ENCODE measurements at places on chromosomes 12 and 14.

DNA sequence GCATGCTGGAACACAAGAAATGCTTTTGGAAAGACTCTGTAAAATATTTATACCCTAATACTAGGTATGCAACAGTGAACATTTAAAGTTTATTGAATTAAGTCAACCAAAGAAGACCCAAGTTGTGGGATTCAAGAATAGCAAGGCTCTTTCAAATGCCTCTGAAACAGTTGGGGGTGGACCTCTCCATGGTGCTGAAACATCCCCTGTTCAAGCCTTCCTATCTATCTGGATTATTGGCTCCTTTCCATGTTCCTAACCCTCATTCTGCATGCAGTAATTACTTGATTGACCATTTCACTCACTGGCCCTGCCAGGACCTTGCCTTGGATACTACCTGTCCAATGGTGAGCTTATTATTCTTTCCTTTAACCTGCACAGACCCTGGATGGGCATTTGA, 349.7 kb downstream of the NRXN3 start:
- no peak for DNase-seq

DNA sequence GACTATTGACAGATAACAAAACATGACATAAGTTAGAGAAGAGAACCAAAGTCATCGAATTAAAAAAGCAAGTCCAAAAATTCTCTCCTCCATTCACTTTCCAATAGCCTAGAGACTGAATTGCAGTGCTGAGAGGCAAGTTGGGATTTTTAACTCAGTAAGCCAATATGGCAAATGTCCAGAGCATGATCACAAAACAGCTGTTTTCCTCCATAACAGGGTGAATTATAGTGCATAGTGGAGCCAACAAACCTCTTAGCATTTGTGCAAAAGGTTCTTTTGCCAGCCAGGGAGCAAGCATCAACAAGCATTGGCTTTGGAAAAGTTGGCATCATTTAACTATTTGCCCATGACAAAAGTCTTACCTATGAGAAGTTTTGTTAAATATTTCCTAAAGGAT, 458.8 kb upstream of the NOVA1 start:
- DNase-seq = no peak

DNA sequence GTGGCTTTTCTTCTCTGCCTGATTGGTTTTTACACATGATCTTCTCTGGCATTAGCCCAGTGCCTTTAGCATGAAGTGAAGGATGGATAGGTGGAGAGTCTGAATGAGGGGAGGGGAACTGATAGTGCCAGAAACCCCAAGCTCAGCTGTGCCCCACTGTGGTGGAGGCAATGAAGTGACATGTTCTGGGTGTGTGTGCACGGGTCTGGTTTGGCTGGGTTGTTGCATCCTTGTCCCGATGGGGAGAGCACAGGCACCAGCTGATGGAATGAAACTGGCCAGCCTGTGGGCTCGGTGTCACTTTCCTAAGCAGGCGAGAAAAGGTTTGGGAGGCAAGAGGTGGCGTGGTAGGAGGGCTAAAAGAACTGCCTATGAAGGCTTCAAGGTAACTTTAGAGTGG, 65.3 kb downstream of the CACNA1C start:
- no peak for DNase-seq

DNA sequence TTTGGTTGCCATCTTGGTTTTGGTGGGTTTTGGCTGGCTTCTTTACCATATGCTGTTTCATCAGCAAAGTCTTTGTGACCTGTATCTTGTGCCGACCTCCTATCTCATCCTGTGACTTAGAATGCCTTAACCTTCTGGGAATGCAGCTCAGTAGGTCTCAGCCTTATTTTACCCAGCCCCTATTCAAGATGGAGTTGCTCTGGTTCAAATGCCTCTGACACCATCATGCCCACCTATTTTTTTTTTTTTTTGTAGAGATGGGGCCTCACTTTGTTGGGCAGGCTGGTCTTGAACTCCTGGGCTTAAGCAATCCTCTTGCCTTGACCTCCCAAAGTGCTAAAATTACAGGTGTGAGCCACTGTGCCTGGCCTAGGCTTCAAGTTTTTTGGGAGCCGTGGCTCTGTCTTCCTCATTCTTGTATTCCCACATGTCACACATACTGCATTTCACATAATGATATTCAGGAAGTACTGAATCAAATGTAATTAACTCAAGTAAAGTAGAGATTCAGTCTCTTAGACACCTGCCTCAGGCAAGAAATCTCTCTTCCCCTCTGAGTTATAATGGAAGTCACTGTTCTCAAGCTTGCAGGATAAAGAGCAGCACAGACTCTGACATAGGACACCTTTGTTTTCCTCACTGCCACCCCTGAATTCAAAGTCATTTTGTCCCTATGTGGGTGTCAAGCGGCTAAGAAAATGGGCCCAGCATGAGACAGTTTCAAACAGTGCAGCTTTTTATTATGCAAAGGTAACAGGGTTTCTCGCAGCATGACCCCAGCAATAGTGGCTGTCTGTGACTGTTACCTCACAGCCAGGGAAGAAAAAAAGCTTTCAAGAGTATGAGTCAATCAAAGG, 159.0 kb downstream of the PTPN11 start:
- no peak for DNase-seq

- no peak for DNase-seq
Measured at GRCh38 chr14:23362200-23362599, 2.8 kb downstream of the EFS start.

Measured in smooth muscle cell of the brain vasculature (primary cell).